ENCODE measurements at places on chromosomes 12 and 14.

DNA sequence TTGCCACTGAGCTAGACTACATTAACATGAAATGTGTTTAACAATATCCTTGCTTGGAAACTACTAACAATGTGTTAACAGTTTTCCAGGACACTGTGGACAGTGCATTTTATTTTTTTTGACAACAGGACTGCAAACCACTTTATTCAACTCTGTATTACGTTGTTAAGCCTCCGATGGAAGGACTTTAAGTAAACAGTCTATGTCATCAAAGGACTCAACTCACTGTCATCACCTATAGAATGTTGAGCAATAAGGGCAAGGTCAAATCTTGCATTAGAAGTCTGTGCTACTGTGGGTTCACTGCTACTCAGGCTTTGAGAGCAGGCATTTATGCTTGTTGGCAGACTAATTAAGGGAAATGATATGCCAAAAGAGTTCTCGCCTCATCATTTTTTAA lies 483.7 kb downstream of the FLRT2 start:
- DNase-seq = no peak

DNA sequence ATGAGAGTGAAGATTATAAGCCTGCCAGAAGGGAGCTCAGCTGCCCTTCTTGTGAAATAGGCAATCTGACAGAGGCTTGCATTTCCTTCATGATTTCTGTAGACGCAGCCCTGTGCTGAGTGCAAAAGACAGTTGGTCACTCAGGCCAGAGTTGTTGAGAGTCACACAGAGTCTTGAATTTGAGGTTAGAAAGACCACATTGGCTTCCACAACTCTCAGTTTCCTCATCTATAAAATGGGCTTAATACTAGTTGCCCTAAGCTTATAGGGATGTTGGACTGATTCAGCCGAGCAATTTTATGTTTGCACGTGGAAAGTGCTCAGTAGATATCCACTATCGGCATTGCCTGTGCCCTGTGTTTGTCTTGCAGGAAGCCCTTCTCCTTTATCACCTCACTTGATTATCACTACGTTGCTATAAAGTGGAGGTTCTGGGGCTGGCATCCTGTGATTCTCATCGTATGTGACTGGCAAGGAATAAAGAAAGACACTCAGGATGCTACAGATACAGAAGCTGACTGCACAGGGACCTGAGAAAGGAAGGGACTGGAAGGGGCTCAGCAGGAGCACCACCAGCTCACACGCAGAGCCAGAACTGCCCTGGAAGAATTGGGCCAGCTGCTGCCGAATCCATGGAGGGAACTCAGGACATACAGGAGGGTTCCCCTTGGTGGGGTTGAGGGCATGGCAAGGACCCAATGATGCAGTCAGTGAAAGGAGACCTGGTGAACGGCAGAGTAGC lies 19.8 kb upstream of the SERPINA4 start:
- DNase-seq = no peak

DNA sequence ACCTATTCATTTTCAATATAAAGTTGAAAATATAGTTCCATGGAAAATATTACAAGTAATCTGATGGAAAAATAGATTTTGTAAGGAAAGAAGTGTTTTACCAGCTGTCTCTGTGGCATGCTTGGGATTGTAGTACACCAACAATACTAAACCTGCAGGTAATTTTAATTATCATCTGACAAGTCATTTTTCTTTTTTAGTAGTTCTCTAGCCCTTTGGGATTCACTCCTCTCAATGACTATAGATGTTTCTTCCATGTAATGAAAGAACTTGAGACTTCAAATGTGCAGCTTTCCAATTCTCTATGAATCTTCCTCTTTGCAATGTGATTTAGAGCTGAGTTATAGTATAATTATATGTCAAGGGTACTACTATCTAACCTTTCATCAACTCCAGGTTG lies 14.7 kb upstream of the LIN7A start:
- DNase-seq = no peak

GRCh38 chr12:96093543-96094196 lies 58.3 kb upstream of the LTA4H start:
- DNase-seq = no peak

- no peak for DNase-seq
Measured at GRCh38 chr12:119594772-119595445, 1.3 kb downstream of the TMEM233 start.

DNA sequence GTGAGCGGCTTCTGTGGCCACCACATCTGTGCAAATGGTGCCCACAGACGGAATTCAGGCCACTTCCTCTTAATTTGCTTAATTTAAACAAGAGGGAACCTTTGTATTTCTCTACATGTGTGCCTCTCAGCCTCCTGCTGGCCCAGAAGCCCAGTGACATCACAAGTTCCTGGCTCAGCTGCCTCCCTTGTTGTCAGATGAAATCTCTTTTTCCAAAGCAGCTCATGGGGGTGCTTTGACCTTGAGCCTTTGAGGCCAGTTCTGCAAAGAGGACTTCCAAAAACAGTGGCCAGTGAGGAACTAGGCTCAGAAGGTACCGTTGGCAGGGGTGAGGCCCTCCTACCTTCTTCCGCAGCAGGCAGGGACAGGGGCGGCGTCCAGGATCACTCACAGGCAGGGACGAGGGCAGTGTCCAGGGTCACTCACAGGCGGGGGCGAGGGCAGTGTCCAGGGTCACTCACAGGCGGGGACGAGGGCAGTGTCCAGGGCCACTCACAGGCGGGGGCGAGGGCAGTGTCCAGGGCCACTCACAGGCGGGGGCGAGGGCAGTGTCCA lies 35.0 kb upstream of the GALNT9 start:
- DNase-seq = no peak

GRCh38 chr14:95444132-95445129 lies 72.0 kb downstream of the SYNE3 start:
- no peak for DNase-seq

GRCh38 chr12:30725739-30726138 lies 29.0 kb downstream of the CAPRIN2 start:
- no peak for DNase-seq

GRCh38 chr12:3202734-3203446 lies 125.7 kb downstream of the TSPAN9 start:
- no peak for DNase-seq

- DNase-seq = no peak
Measured at GRCh38 chr14:55152052-55152753, 23.2 kb downstream of the LGALS3 start.

- DNase-seq = no peak
Measured at GRCh38 chr14:66485910-66486421, at the start of gene CCDC196. TSS of gene CCDC196 (plus strand) at chr14:66486371. CDS start at chr14:66486503, 132 bp downstream.

DNA sequence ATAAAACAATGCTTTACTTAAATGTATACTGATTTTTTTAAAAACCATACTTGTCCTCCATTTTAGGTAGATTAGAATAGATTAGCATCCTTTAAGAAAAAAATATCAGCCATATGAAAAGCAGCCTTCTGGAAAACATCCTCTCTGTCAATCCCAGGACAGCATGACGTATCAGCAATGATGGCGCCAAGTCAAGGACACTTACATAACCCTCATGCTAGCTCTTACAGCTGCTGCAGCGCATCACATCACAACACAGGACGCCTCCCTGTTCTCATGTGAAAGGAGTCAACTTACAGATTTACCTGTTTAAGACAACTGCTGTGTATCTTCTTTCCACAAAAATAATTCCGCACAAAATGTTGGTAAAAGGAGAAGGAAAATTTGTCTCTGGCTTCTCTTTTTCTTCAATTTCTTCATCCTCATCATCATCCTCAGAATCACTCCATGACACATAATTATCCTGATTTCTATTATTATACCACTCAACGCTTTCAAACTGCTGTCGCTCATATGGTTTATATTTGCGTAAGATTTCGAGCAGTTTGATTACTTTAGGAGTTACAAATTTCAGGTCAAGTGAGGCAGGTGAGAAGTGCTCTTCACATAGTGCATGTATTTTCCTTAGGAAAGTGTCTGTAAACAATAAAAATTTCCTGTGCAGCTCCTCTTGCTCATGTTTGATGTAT lies 33.3 kb downstream of the DICER1 start:
- DNase-seq = no peak

- DNase-seq = no peak
Measured at GRCh38 chr12:52347551-52348510, 19.4 kb downstream of the KRT85 start.

GRCh38 chr12:143964-144649 lies 69.8 kb downstream of the SLC6A12 start:
- no peak for DNase-seq

GRCh38 chr14:25067600-25067999 lies 17.7 kb upstream of the STXBP6 start:
- no peak for DNase-seq

GRCh38 chr12:96986883-96987523 lies 79.9 kb downstream of the NEDD1 start:
- DNase-seq = peak; percentile 68

DNA sequence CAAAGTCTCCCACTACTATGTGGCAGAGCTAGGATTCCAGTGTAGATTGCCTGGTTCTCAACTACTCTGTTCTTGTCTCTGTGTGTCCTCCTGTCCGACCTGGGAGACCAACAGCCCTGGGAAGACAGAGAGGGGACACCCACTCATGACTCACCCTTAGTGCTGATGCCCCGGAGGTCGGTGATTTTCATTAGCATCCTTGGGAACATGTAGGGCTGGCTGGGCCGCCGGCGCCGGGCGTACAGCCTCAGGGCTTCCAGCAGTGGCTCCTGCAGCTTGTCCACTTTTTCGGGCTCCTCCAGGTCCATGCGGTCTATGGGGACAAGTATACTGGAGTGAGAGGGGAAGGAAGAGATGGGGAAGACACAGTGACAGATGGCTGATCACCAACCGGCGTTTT lies 5.9 kb upstream of the ITGB7 start:
- DNase-seq = no peak
